Right ventricle myocardium inferior (tissue), 1 donor: ENCODE measurements at places on chromosomes 12 and 14. TPM values are rescaled to one million over a fixed set of nuclear protein-coding genes. Genes with fewer than 3 reads are reported as not detected.
A peak's percentile ranks its signal among the peaks of the same experiment; 100 is the strongest.

GRCh38 chr14:76926521-76927251, 100.5 kb downstream of the LRRC74A start:
- peak; percentile 80 for DNase-seq

DNA sequence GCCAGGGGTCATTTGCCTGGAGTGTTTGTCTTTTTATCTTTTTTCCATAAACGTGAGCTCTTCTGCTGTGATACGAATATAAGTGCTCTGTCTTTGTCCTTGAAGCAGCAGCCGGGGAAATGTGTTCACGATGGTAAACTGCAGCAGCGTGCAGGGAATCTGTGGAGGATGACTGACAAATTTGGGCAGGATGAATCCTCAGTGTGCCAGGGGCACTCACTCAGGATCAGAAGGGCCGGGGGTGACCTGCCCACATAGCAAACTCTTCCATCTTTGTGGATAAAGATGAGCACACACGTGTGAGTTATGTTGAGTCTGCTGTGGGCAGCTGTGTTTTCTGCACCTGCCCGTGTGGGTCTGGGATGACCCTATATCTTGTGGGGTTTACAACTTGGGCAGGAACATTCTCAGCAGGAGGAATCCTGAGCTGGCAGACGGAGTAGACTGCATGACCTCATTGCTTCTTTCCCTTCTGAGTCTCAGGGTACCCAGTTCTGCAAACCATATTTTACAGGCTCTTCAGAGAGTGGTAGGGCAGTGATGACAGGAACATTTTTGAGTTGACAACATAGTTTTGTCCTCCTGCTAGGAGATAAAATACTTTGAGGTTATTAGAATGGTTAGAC, 711 bp downstream of the ANO4 start:
- no peak for DNase-seq

DNA sequence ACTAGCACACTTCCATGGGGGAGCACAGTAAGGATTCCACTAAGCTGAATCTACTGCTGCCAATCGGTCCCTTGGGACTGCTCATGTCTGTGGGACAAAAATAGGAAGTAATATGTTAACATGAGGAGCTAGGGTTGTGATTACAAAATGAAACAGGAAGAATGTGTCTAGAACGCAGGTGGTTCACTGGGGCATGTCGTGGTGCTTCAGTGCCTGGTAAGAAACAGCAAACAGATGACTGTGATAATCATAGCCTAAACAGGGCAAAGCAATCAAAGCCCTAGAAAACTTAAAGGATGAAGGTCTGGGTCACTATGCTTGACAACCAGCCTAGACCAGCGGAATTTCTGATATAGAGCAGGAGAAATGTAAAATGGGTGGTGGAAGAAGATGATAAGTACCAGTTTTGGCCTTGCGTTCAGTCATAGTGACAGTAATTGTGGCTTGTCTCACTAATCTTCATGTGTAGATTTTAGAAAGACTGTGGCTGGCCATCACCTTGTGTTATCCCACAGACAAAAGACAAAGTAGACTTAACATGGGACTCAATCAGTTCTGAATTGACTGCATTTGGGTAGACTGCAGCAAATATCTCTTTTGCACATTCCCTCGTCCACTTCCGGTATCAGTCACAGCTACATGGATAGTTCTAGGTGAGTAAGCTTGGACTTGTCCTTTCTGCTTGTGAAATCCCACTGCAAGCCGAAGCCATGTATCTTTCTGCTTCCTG, 51.4 kb downstream of the WASHC3 start:
- DNase-seq = no peak

DNA sequence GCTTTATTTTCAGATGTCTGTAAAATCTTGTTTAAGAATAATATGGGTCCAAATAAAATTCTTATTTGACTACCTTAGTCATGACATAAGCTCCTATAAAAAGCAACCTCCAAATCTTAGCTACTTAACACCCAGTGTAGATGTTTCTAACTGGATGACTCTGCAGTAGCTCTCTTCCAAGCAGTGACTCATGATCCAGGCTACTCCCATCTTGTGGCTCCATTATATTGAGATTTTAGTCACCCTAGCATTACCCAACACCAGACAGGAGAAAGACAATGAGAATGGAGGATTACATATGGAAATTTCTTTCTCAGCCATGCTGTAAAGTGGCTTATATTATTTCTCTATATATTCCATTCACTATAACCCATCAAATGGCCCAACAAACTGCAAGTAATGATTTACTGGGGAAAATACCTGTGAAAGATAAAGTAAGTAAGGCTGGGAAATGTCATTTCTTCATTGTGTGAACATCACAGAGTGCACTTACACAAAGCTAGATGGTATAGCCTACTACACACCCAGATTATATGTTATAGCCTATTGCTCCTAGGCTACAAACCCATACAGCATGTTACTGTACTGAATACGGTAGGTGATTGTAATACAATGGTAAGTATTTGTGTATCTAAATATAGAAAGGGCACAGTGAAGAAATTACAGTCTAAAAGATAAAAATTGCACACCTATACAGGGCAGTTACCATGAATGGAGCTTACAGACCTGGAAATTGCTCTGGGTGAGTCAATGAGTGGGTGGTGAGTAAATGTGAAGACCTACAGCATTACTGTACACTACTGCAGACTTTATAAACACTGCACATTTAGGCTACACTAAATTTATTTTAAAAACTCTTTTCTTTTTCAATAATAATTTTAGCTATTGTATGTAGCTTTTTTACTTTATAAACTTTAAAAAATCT, 163.2 kb downstream of the DYRK2 start:
- DNase-seq = no peak

GRCh38 chr14:24250354-24250753, 7.9 kb upstream of the TINF2 start:
- DNase-seq = no peak

GRCh38 chr14:95233702-95234241, 76.4 kb upstream of the DICER1 start:
- no peak for DNase-seq

DNA sequence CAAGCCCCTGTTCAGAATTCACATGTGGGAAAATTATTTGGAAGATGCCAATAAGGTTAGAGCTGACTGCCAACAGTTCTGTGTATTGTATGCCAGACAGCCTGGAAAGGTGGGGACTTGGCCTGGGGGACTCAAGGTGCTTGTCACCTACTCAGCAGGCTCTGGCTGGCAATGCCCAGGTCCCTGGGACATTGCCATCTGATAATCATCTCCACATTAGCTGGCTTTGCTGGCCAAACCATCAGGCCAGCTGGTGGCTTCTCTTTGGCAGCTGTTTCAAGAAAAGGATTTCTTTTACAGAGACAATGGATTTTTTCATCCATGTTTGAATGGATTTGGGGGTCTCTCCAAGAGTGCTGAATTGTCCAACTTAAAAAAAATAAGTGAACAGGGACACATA, 165.2 kb downstream of the BRMS1L start:
- no peak for DNase-seq

Gene RIPK3
- 4.2 TPM for total RNA-seq

Gene CLEC1A
- total RNA-seq = 3.7 TPM

Gene IAPP
- not detected for total RNA-seq

Gene ZNF605
- total RNA-seq = 13.1 TPM

Gene SLC15A5
- total RNA-seq = not detected

Gene CHPT1
- 128 TPM for total RNA-seq
